Activated CD4-positive, alpha-beta T cell treated with anti-CD3 and anti-CD28 coated beads, Interleukin-2, amount 10 ng/mL, durations not matched to agents 24 days and 14 days (primary cell): ENCODE measurements at places on chromosomes 1 and 21.

DNA sequence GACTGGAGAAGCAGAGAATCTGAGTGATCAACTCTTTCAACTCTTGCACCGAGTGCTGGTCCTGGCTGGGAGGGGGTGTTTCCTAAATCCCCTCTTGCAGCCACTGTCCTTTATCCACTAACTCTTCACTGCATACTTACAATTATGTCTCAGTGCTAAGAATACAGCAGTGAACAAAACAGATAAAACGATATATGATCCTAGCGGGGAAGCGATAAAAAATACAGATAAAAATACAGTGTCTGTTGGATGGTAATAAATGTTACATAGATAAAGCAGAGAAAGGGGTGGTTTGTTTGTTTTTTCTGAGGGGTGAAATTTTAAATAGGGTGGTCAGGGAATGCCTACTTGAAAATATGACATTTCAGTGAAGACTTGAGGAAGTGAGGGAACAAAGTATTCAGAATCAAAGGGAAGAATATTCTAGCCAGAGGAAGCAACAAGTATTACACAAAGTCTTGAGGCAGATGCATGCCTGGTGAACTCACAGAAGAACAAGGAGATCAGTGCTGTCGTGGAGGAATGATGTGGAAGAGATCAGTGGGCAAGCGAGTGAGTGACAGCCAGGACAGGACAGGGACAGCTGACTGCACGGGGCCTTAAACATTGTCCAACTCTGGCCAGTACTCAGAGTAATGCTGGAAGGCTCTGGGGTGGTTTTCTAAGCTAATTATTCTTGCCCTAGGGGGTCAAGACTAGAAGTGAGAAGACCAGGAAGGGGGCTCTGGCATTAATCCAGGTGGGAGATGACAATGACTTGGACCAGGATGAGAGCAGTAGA, 110.0 kb downstream of the APP start:
- no peaks in the 10 kb centered on the region for H3K36me3 ChIP-seq
- H3K27me3 ChIP-seq = no peaks in the 10 kb centered on the region
- H3K4me1 ChIP-seq = peaks cover 3% of the 10 kb centered on the region
- no peak for DNase-seq
- H3K4me3 ChIP-seq = no peak overlapping the region

GRCh38 chr1:101295209-101295608, 58.4 kb downstream of the S1PR1 start:
- peaks cover 43% of the 10 kb centered on the region for H3K4me1 ChIP-seq
- H3K27ac ChIP-seq = peak overlapping the region; percentile 39
- H3K36me3 ChIP-seq = no peaks in the 10 kb centered on the region

GRCh38 chr1:2435746-2436355, 23.5 kb upstream of the PEX10 start:
- H3K4me1 ChIP-seq = no peaks in the 10 kb centered on the region
- DNase-seq = no peak
- H3K27ac ChIP-seq = no peak overlapping the region
- no peaks in the 10 kb centered on the region for H3K36me3 ChIP-seq

DNA sequence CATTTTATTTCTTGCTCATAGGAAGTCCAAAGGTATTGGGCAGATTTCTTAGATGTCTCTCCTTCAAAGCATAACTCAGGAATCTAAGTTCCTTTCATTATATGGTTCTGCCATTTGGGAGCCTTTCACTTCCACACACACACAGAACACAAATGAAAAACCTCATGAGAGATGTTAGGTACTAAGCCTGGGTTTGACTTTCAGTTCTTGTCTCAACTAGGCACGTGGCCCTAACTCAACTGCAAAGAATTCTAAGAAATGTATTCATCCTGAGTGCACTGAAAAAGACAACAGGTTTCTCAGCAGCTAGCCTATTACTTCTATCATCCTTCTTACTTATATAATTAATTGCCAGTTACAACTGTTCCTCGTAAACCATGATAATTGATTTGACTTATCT, 190.0 kb upstream of the SAMSN1 start:
- DNase-seq = peak; percentile 75
- peak overlapping the region; percentile 60 for H3K4me3 ChIP-seq
- no peaks in the 10 kb centered on the region for H3K27me3 ChIP-seq
- peaks cover 5% of the 10 kb centered on the region for H3K36me3 ChIP-seq

GRCh38 chr1:40495315-40495903, 13.2 kb upstream of the EXO5 start:
- no peak for DNase-seq
- no peak overlapping the region for H3K27ac ChIP-seq
- no peaks in the 10 kb centered on the region for H3K4me1 ChIP-seq
- peaks cover 71% of the 10 kb centered on the region for H3K36me3 ChIP-seq
- no peaks in the 10 kb centered on the region for H3K27me3 ChIP-seq

DNA sequence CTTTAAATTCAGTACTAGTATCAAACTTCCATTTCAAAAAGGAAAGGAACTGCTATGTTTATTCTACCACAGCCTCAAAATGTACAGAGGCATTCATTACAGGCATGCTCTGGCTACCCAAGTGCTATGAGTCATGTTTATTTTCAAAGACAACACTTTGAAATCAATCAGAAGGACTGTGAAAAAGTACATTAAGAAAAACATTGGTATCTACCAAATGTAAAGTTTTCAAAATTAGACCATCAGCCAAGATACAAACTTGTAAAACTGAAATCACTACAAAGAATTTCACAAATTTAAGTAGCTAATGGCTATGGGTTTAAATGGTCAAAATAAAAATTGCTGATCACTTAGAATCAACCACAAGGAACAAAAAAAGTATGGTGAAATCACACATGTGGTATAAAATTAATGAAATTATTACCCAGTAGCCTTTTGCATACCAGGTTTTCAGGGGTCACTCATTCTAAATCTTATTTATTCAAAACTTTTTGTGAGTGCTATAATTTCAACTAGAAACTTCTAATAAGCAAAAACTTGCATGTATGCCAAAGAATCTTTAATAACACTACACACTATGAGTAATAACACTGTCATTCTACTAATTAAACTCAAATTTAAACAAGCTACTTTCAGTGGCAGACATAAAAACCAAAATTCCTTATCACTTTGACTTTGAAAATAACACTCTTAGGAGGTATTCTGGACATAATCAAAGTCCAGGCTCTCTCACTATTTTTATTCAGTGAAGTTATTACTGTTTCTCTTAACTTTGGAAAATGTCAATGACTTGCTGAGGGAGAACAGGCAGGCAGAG, 49.2 kb downstream of the ENAH start:
- H3K36me3 ChIP-seq = no peaks in the 10 kb centered on the region
- peaks cover 14% of the 10 kb centered on the region for H3K27me3 ChIP-seq
- H3K27ac ChIP-seq = no peak overlapping the region
- DNase-seq = no peak
- no peaks in the 10 kb centered on the region for H3K4me1 ChIP-seq

- no peak overlapping the region for H3K4me3 ChIP-seq
- DNase-seq = no peak
- no peak overlapping the region for H3K27ac ChIP-seq
- H3K36me3 ChIP-seq = no peaks in the 10 kb centered on the region
- H3K4me1 ChIP-seq = no peaks in the 10 kb centered on the region
Measured at GRCh38 chr1:58402444-58402843, 144.1 kb downstream of the OMA1 start.

- H3K27ac ChIP-seq = peak overlapping the region; percentile 11
- no peaks in the 10 kb centered on the region for H3K27me3 ChIP-seq
- no peak for DNase-seq
- H3K36me3 ChIP-seq = peaks cover 3% of the 10 kb centered on the region
- no peak overlapping the region for H3K4me3 ChIP-seq
Measured at GRCh38 chr1:41735631-41736260, 183.0 kb downstream of the HIVEP3 start.

- DNase-seq = no peak
- H3K4me1 ChIP-seq = no peaks in the 10 kb centered on the region
- H3K4me3 ChIP-seq = no peak overlapping the region
- H3K27ac ChIP-seq = no peak overlapping the region
- H3K27me3 ChIP-seq = no peaks in the 10 kb centered on the region
Measured at GRCh38 chr1:191358724-191359123, 799.5 kb upstream of the RGS18 start.

DNA sequence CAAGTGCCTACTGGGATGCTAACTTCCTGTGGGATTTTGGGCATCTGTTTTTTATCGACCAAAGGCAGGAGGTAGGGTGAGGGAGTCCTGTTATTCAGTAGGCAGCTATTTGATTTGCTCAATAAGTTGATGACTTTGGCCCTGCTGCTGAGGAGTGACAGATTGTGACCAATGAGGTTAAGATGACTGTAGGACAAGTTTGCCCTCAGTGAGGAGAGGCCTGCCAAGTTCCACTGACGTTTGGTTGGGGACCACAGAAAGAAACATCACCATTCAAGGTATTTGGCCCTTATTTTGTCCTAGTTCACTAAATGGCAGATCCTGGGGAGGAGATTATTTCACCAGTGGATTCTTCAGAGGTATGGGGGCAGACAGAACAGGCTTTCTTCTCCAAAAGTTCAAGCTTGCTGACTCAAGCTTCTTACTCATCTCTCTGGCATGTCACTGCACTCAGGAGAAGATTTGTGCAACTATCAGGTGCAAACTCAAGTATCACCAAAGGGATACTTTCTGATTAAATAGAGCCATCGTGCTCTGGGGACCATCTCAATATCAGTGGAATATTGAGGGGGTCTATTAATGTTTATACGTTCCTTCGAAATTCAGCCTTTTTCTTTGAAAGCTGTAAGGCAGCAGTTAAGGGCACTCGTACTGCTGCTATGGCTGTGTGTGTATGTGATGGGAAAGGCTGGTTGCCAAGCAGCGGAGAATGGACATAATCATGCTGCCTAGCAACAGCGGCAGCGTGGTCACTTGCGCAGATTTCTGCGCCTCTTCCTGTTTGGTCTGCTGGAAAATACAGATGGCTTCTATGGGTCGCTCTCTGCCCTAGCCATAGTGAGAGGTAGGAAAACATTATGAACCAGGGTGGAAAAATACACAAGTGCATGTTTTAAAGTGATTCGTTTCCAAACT, 78.7 kb downstream of the PBX1 start:
- no peak overlapping the region for H3K4me3 ChIP-seq
- DNase-seq = no peak
- no peak overlapping the region for H3K27ac ChIP-seq
